ENCODE measurements at places on chromosomes 1 and 21.

GRCh38 chr1:6519935-6520671 is 28.6 kb upstream of the PLEKHG5 start:
- no peak for DNase-seq

DNA sequence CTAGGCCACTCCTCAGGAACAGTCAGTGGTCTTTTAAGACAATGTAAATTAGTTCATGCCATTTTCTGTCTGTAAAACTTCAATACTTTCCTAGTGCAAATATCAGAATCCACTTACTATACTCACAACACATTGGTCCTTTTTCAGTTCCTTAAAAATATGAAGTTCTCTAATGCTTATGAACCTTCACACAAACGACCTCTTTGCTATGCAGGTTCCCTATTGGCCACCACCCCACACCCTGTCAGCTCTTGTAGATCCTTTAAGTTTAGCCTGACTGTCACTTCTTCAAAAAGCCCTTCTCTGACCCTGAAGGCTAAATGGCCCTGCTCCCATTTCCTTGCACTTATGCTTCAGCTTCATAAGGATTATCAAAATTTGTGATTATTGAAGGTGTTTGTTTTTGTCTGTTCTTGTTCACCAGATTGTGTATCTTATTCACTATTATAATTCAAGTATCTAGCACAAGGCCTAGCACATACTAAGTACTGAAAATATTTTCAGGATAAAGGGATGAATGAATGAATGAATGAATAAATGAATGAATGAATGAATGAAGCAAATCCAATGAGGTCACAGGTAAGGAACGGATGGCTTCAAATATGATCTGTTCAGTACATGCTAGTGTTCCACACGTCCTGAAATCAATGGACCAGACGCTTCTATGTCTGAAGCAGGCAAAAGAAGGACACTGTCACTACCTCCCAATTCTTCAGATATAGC is 373.9 kb downstream of the VAV3 start:
- no peak for DNase-seq

GRCh38 chr21:37008724-37009123 is 2.2 kb downstream of the RIPPLY3 start:
- DNase-seq, result no peak

DNA sequence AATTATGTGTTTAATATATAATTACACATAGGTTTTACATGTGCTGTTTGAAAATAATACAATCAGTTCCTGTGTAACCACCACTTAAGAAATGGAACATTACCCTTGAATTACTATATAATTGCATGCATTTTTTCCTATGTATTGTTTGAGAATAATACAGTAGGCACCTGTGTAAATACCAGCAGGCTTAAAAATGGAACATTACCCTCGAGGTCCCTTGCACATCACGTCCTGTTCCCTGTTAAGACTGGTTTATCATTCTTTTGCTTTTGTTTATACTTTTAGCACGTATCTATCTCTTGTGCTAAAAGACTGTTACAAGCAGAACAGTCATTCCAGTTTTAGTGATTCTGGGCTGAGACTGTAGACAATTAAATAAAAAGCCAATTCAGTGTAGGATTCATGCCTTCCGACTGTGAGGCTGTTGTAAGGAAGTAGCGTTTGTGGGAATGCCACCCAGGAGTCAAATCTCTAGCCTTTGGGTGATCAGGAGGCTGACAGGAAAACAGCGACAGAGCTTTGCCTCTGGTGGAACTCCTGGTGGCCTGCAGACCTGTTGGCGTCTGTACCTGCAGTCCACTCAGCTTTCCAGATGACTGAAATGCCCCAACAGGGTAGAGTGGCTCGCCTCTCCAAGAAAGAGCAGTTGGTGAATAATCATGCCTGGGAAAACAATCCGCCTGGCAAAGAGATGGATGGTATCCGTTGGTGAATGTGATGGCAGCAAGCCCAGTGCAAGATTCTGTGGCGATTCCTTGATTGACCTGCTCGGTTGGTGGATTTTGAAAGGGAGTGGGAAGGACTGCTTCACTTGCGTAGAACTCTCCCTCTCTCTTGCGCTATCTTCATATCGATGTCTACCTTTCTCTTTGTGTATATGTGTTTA is 58.0 kb downstream of the DISC1 start:
- DNase-seq, result no peak

GRCh38 chr1:92992054-92992453 is 30.8 kb upstream of the DIPK1A start:
- DNase-seq, result no peak

GRCh38 chr1:109466125-109466451 is 258 bp upstream of the SYPL2 start:
- DNase-seq, result no peak

DNA sequence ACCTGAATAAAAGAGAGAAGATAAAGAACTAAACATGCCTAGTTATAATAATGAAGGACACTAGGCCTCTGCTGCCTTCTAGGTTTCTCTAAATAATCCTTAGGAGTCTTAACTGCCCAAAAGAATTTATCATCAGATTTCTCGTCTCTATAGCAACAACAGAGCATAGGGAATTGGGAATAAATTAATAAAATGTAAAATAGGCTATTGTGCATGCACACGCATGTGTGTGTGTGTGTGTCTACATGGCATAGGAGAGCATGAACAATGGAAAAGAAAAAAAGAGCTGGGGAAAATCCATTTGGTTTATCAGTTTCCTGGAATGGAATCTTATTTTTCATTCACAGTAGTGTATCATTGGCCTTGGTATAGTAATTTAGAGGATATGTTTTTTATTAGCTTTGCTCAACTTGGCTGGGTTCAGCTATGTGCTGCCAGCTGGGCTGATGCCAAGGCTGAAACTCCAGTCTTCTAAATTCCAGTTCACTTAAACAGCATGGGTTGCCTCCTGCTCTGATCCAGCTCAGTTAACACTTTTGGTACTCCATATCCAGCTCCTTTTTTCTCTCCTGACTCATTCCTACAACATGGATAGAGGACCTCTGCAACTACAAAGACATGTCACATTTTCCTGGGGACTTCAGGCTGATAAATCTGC is 80.6 kb upstream of the SLFNL1 start:
- no peak for DNase-seq

- no peak for DNase-seq
These were observed 46.7 kb upstream of the HAO2 start for GRCh38 chr1:119321666-119322419.

DNA sequence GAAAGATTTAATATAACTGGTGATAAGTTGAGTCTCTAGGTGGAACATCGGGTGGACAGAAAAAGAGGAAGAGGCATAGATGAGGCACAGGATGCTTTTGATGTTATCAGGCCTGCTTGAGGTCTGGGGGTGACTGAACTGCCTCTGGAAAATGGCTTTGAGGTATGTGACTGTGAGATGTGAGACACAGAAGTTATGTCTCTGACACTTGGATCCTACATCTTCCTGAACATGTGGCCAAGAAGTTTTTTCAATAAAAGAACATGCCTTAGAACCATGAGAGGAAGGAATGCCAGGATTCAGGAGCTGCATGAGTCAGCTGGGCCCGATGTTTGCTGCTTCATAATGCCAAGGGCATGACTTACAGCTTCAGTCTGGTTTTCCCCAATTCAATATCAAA is 11.5 kb upstream of the AIM2 start:
- DNase-seq, result no peak

- DNase-seq, result no peak
These were observed 35.1 kb downstream of the LRRC42 start for GRCh38 chr1:53981220-53981619.

- DNase-seq, result no peak
These were observed 42.1 kb upstream of the ATP2B4 start for GRCh38 chr1:203584507-203584906.

DNA sequence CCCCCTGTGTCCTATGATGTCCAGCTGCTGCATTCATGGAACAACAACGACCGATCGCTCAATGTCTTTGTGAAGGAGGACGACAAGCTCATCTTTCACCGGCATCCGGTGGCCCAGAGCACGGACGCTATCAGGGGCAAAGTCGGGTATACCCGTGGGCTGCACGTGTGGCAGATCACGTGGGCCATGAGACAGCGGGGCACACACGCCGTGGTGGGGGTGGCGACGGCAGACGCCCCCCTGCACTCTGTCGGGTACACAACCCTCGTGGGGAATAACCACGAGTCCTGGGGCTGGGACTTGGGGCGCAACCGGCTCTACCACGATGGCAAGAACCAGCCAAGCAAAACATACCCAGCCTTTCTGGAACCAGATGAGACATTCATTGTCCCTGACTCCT is 63.3 kb downstream of the SPSB1 start:
- no peak for DNase-seq

DNA sequence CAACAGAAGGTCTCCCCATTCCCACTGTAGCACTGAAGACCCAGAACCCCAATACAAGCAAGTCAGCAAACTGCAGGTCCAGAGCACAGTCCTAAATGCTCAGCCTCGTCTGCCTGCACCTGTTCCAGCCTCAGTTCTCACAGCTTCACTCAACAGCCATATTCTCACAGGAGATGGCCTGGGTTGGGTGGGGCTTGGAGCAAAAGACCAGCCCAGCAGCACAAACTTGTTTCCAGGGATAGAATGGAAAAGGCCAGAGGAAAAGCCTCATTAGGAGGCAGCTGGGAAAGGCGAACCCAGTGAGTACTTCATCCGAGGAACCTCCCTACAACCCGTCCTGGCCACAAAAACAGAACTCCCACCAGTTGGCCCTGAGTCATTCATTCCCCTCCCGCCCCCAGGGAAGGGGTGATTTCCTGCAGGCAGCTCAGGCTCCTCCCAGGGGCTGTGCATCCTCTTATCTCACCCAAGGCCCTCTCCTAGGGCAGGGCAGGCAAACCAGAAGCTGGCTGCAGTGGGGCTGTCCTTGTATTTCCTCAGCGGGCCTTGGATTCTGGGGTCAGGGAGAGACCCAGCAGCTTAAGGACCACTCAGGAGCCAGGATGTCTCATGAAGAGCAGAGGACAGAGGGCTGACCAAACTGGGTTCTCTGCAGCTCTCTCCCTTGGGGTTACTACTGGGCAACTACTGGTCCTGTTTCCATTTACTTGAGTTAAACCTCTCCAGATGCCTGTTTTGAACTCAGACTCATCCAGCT is 7.4 kb upstream of the MPL start:
- DNase-seq, result no peak

DNA sequence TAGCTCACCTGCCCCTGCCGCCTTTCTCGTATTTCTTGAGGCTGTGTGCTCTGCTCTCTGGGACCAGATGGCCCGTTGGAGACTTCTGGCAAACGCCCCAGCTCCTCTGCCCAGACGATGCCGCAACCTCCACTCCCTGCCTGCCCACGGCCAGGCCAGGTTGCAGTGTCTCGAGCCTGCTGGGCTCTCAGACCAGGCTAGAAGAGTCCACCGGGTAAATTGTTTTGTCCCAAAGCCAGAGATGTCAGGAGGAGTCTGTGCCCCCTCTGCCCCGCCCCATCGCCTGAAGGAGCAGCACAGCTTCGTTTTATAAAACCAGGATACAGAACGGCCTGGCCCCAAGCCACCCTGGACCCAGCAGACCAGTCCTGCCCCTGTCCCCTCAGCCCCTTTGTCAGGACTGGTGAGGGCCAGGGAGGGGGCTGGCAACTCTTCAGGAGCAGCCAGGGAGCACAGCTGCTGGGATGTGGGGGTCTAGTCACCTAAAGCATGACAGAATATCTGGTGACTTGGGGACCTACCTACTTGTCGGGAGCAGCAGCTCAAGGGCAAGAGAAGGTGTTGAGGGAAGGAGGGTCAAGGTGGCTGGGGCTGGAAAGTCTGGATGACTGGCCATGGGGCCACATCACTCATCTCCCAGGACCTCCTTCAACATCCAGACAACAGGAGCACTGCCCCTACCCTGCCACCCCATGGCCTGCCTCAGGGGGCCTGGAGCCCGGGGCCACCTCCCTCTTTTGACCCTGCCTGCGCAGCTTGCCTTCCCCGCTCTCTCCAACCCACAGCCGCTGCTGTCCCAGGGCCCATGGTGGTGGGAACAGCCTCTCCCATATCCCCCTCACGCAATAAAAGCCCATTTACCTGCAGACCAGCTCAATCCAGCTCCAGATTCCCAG is 33.9 kb upstream of the LBR start:
- no peak for DNase-seq

DNA sequence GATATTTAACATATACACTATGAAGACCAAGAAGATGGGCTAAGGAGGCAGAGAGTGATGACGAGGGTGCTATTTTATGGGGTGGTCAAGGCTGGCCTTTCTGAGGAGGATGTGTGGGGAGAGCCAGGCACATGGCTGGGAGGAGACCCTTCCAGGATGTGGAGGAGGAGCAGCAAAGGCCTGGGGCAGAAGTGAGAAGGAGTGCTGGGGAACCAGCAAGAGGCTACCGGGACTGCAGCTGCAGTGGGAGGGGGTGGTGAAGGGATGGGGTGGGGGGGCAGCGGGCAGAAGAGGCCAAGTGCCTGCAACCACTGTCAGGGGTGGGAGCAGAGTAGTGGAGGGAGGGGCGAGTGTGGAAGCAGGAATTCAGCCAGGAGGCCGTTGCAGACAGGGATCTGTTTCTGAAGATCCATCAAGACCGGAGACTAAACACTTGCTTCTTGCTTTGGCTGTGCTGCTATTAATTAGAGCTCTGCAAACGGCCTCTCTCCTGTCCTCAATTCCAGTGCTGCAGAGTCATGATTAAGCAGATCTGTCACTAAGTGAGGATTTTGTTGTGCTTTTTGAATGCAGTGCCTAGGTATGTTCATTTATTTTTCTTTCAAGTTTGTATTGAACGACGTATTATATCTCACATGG is 89.9 kb downstream of the IER5 start:
- no peak for DNase-seq

GRCh38 chr1:21924503-21925005 is 12.6 kb downstream of the HSPG2 start:
- no peak for DNase-seq

- no peak for DNase-seq
These were observed 18.7 kb downstream of the HNRNPR start for GRCh38 chr1:23325393-23325792.

DNA sequence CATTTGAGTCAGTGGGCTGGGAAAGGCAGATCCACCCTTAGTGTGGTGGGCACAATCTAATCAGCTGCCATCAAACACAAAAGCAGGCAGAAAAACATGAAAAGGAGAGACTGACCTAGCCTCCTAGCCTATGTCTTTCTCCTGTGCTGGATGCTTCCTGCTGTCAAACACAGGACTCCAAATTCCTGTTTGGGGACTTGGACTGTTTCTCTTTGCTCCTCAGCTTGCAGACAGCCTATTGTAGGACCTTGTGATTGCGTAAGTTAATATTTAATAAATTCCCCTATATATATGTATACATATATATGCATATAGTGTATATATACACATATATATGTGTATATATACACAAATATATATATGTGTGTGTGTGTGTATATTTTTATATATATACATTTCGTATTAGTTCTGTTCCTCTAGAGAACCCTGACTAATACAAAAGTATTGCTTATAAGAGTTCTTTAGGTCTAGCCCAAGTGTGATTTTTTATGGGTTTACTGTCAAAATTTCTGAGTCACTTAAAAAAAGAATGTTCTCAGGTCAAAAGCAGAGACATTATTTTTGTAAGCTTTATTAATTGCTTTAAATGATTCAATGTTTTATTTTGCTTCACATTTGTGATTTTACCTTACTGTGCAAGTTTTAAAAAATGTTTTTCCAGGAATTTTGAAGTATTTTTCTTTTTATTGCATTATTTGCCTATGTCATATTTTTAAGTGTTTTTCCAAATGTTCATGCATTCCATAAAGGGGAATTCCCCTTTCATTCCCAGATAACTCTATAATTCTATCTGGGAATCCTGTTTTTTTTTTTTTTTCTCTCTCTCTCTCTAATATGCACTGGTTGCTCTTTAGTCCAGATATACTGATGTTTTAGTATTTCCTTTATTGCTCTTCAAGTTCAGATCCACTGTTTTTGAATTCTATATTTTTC is 92.1 kb upstream of the ADAMTS5 start:
- DNase-seq, result no peak

- DNase-seq, result no peak
These were observed 14.3 kb upstream of the DDX59 start for GRCh38 chr1:200684015-200684414.
